Activated T-helper 1 cell treated with anti-CD3 and anti-CD28 coated beads, Interleukin-2, amount 50 U/mL, for 16 hours (primary cell): ENCODE measurements at places on chromosomes 7 and 10.

DNA sequence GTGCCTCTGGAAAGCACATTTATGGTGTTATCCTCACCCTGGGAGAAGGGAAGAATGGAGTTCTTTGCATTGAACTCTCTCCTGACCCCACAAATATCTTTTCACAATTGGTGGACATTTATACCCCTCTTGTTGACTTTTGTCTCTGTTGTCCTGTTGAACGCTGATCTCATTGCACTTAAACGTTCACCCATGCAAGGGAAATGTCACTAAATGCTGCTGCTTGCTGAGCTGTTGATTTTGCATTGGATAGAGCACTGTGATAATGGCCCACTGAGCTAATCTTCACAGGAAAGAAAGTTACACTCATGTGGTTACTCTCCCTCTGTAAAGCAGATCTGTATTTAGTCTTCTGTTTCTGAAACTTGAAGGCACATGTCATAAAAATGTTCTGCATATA is 133.4 kb downstream of the FZD1 start:
- no peak for DNase-seq

DNA sequence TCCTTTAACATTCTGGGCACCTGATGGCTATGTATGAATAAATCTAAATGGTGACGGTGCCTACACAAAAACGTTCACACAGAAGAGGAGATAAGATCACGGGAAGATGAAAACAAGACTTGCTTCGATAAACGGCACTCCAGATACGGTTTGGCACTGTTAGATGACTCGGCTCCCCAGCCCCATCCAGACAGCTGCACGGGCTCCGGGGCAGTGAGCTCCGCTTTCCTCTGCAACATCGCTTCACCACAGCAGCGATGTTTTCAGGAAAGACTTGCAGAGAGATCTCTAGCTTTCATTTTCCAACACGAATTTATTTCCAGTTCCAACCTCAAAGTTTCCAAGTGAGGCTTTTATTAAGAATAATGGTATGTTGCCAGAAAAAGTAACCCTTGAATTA is 132.1 kb downstream of the KLF6 start:
- no peak for DNase-seq

GRCh38 chr10:73113551-73113950 is 3.3 kb downstream of the NUDT13 start:
- DNase-seq = no peak

- no peak for DNase-seq
Measured at GRCh38 chr10:7968510-7969112, 85.9 kb upstream of the GATA3 start.

- no peak for DNase-seq
Measured at GRCh38 chr10:70404787-70405036, 767 bp downstream of the EIF4EBP2 start.

DNA sequence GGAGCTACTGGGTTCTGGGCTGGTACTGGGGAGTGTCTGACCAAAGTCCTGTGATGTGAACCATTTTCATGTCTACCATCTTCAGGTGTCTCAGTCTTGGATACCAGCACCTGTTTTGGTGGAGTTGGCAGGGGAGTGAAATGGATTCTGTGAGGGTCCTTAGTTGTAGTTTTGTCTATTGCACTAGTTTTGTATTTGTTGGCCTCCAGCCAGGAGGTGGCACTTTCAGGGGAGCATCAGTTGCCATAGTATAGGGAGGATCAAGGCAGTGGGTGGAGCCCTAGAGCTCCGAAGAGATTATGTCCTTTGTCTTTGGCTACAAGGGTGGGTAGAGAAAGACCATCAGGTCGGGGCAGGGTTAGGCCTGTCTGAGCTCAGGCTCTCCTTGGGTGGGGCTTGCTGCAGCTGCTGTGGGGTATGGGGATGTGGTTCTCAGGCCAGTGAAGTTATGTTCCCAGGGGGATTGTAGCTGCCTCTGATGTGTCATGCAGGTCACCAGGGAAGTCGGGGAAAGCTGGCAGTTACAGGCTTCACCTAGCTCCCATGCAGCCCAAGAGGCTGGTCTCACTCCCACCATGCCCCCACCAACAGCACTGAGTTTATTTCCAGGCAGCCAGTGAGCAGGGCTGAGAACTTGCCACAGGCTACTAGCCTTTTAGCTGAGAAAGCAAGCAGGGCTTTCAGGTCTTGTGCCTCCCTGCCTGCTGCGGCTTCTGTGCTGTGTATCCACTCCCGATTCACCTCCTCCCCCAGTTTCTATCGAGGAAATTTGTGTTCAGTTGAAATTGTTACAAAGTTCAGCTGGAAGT is 153.1 kb downstream of the ZNF365 start:
- DNase-seq = no peak

DNA sequence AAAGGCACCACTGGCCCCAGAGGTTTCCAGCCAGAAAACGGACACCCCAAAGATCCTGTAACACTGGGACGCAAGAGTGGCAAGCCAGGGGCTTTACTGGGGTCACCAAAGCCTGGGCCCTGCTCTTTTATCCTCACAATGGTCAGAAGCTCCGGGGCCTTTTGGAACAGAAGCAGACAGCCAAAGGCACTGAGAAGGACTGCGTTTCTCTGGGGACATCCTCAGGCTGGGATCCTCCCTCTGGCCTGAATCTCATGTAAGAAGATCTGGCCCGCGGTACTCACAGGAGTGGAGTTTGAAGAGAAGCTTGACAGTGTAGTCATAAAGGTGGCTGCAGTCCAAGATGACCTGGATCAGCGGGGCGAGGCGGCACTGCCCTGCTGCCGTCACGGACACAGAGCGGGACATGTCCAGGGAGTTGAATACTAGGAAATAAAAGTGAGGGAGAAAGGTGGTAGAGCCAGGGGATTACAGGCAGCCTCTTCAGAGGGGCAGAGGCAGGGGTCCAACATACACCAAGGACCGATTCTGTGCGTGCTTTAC is 81.4 kb downstream of the SPDYE5 start:
- DNase-seq = no peak

DNA sequence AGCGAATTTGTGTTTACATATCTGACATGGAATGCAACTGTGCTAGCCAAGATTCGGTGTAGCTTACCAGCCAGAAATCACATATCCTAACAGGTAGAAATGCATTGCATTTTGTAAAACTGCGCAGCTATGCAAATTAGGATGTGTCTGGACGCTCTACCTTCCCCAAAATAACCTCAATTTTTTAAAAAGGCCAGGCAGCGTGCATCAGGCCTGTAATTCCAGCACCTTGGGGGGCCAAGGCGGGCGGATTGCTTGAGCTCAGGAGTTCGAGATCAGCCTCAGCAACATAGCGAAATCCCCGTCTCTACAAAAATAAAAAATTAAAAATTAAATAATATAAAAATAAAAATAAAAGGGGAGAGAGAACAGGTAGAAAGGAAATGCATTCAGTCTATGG is 305.0 kb downstream of the TYW1 start:
- DNase-seq = no peak

DNA sequence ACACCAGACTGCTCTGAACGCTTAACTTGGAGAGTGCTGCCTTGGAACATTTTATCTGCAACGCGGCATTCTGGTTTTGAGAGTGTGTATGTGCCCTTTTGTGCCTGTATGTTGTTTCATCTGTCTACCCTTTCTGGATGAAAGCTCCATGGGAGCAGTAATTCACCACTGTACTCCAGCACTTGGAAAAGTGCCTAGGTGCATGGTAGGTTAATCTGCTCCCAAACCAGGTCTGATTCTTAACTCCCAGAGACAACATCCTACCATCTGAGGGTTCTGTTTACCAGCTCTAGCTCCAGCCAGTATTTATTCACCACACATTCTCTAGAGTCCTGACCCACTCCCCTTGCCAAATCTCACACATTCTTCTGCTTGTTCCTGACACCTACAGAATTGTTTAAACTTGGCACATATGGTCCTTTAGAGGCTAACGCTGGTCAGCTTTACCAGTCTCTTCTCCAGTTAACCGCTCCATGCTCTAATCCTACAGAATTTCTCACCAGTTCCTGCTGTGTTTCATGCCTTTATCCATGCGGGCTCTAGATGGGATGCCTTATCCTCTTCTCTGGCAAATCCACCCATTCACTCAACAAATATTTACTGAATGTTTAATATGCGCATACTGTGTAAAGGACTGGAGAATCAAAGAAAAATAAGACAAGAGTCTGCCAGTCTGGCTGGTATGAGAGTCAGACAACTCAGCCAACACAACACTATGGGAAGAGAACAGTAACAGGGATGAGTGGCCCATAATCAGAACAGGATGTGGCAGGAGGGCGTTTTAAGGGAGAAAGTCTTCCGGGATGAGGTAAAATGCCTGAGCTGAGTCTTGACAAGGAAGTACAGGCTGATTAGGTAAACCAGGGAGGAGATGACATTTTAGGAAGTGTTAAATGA is 46.3 kb downstream of the MTPN start:
- DNase-seq = no peak
